ENCODE measurements at places on chromosomes 11 and 22.

DNA sequence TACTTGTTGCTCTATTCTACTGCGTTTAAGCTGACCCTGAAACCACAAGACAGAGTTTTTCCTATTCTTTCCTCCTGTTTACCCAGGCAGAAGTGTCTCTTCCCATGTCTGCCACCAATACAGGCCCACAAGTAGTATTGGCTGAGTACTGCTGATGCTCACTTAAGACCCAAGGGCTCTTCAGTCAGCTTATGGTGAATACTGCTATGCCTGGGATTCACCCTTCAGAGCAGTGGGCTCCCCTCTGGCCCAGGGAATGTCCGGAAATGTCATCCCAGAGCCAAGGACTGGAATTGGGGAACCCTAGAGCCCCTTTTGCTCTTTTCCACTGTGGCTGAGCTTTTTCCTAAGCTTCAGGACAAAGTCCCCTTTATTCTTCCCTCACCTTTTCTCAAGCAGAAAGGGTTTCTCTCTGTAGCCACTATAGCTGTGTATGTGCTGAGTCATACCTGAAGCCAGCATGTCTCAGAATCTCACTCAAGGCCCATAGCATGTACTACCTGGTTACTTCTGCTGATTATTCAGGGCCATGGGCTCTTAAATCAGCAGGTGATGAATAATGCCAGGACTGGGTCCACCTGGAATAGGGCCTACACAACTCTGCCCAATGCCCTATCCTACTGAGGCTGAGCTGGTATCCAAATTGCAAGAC lies 745.8 kb upstream of the ANO5 start:
- no peak for DNase-seq

DNA sequence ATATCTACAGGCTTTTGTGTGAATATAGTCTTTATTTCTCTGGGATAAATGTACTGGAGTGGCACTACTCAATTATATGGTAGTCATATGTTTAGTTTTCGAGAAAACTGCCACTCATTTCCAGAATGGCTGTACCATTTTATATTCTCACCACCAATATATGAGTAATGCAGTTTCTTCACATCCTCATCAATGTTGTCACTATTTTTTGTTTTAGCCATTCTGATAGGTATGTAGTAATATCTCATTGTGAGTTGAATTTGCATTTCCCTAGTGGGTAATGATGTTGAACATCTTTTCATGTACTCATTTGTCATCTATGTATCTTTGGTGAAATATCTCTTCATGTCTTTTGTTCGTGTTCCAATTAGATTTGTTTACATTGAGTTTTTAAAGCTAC lies 18.0 kb downstream of the ACRV1 start:
- no peak for DNase-seq

DNA sequence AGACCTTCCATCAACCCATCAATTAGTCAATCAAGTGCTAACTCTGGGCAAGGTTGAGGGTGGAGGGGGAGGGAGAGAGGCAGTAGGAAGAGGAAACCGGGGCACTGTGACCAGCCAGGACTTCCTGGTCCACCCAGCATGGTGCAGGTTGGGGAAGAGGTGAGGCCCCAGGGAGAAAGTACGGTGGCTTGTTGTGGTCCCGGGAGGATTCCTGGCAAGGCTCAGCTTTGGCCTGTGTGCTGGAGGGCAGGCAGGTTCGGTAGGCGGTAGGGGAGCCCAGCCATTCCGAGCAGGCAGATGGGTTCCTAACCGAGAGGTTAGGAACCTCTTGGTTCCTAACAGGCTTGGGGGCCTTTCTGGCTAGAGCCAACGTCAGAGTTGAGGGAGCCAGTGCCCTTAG lies 10.8 kb downstream of the ST14 start:
- DNase-seq: no peak

- no peak for DNase-seq
Measured at GRCh38 chr22:27989758-27990450, 70.8 kb upstream of the PITPNB start.

- no peak for DNase-seq
Measured at GRCh38 chr11:20031155-20032001, 128.9 kb downstream of the DBX1 start.

DNA sequence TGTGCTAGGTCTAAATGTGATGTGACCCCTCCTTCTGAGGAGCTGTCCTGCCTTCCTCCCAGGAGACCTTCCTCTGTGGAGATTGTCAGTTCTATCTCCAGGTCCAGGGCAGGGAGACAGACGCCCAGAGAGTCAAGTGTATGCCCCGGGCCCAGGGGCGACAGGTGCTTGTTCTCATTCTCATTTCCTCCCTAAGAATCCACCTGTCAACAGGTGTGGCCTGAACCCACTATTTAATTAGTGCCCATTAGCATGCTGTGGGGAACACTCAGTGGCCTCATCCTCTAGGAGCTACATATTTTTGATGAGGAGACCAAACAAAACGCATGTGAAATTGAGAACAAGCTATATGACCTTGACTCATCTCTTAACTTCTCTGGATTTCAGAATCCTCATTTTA lies 9.5 kb downstream of the PKNOX2 start:
- no peak for DNase-seq

GRCh38 chr22:42805016-42805997 lies 51.8 kb downstream of the ARFGAP3 start:
- peak; percentile 47 for DNase-seq

GRCh38 chr11:75334402-75334891 lies 17.0 kb downstream of the ARRB1 start:
- no peak for DNase-seq

DNA sequence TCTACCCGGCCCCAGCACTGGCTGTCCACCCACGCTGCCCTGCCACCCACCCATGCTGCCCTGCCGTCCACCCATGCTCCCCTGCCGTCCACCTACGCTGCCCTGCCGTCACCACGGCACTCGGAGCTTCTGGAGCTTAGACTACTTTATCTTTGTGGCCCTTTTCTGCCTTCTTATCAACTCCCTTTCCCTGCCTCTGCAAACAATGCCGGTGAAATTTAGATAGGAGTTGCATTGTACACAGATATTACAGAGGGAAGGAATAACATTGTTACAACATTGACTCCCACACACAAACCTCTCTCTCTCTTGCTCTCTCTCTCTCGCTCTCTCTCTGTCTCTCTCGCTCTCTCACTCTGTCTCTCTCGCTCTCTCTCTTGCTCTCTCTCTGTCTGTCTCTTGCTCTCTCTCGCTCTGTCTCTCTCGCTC lies 33.7 kb upstream of the BRSK2 start:
- DNase-seq: no peak

DNA sequence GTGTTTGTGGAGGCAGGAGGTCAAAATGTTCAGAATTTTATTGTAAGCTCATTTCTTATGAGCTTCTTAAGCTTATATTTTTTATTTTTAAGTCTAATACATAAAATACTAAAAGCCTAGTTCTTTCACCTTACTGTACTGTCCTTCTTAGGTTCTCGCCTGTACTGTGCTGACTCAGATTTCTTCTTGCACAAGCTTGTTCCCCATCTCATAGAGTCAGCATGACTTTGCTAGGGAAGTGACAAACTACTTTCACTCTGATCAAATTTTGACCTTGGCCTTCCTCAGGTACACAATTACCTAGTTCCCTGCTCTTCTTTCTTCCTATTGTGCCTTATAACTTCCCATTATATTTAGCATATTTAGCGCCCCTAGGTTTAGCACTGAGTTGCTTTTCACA lies 81.5 kb downstream of the STK33 start:
- no peak for DNase-seq

GRCh38 chr11:108872781-108873291 lies 208.0 kb downstream of the DDX10 start:
- no peak for DNase-seq

DNA sequence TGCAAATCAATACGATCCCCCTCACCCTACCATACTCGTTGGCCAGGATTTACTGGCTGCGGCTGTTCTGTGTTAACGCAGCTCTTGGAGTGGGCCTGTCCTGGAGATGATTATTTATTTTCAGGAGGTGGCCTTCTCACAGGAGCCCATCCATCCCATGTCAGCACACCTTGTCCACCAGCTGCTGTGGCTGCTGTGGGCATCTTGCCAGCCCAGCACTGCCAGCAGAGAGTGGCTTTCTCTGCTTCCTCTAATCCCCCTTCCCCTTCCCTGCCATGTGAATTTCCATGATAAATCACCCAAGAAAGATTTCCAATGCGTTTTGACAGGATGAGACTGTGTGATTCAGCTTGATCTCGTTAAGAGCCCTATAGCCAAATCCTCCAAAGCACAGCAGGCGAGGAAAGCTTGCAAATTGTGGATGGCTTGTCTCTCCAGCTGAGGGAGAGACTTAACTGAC lies 309.1 kb upstream of the C11orf87 start:
- DNase-seq: no peak

DNA sequence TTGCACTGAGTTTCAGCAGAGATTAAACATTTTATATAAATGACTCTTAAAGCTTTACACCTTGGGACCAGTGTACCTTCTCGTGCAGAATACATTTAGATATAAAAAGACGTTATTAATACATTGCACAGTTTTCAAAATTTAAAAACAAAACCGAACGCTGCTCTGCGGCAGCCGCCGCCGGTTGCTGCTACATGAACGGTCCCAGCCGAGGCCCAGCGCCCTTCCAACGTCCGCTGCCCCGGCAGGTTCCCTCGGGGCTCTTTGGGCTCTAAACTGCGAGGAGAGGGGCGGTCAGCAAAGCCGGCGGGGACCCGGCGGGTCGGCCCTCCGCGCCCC lies 2.0 kb downstream of the CDKN1C start:
- no peak for DNase-seq

DNA sequence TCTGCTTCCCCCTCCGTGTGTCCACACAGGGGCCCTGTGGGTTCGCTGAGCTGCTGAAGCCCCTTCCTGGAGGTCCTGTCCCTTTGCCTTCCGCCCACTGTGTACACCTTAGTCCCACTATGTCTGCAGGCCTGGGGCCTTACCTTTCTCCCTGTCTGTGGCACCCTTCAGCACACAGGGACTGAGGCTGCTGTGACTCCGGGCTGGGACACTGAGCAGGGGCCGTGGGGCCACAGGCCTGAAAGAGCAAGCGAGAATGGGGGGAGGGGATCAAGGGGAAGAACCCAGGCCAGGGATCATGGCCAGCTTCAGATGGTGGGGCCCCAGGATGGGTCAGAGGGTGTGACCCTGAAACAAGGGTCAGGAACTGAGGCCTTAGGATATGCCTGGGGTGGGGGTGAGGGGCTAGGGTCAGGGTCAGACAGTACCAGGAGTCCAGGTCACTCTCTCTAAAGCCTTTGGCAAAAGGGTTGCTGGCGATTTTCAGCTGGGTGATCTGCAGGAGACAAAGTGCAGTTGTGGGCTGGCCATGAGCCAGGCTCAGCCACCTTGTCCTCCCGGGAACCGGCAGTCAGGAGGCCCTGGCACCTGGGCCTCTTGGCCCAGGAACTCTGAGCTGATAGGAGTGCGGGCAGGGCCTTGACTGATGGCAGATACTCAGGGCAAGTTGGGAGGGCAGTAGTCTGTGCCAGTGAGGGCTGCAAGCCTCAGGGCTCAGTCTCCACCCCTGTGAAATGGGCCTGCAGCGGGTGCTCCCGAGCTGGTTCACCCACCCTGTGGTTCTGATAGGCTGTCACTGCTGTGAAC lies 2.6 kb upstream of the NUDT8 start:
- no peak for DNase-seq

GRCh38 chr22:23467721-23468294 lies 112.3 kb downstream of the IGLL1 start:
- DNase-seq: no peak

GRCh38 chr11:80196932-80197554 lies 756.2 kb upstream of the TENM4 start:
- no peak for DNase-seq

DNA sequence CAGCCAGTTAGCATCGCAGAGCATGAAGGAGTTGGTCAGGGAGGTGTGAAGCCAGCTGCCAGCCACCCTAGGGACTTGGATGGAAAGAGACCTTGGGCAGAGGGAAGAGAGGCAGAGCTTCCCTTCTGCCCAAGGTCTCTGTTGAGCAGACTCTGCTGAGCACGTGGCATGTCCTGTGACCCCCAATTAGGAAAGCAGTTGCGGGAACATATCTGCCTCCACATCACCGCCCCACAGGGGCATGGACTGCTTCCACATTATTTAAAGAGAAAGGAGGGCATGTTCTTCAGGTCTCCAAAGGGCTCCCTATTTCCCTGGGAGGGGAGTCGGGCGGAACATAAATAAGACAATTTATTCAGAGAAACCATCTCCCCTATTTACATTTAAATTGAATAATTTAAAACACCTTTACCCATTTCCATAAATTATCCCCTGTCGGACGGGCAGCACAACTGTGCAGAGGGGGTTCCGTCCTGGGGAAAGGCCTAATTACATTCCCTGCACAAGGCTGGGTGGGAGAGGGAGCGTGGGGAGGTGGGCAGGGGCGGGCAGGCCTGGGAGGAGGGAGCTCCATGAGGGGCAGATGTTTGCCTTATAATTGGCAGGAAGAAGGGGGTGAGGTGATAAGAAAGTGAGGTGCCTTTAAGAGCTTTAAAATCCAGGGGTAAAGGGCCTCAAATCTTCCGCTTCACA lies 88.8 kb upstream of the THY1 start:
- no peak for DNase-seq

- no peak for DNase-seq
Measured at GRCh38 chr11:108629274-108629673, 35.6 kb upstream of the DDX10 start.

DNA sequence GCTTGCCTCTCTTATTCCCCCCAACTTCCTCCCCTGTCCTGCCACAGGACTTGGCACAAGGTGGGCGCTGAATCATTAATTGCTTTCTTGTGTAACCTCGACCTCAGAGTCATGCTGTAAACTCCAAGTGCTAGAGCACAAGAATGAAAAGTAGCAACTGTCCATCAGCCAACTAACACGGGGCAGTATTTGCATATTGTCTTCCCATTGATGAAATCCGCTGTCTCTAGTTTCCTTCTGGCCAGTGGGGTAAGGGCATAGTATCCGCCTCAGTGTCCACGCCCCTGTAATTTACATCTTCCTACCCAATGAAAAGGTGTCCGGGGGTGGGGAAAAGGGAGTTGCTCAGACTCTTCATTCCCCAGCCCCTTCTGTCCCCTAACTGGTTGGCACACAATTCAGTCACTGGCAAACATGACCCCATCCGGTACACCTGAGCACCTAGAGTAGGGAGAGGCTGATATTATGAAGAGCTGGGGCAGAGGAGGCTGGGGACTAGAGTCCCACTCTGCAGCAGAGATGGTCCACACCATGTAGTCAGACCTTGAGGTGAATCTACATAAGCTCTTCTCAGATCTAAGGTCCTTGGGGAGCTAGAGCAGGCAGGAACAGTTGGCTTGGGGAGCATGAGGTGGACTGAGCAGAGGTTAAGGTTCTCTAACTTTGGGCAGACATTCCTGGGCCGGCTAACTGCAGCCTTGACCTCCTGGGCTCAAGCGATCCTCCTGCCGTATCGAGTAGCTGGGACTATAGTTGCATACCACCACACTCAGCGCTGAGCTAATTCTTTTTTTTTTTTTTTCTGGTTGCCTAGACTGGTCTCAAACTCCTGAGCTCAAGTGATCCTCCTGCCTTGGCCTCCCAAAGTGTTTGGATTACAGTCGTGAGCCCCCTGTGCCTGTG lies 6.8 kb upstream of the GGA1 start:
- no peak for DNase-seq

- no peak for DNase-seq
Measured at GRCh38 chr11:76025068-76025467, 181.2 kb downstream of the WNT11 start.

All from hippocampal formation (tissue), 2 donors.